ENCODE measurements at places on chromosomes 2 and 18.

DNA sequence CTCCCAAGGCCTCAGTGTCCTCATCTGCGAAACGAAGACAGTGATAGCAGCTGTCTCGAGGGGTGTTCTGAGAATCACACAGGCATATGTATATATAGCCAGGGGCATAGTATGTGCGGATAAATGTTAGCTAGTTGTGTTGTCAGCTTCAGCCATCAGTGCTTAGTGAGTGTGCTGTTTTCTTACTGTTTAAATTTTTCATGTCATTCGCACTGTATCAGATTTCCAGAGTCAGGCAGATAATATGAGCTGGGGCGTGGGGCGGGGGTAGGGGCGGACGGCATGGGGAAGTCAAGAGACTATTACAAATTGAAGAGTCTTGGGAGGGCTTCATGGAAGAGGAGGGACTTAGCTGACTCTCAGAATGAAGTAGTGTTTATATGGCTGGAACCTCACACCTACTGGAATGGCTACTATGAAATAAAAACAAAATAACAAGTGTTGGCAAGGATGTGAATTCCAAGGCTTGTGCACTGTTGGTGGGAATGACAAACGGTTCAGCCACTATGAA, 7.0 kb downstream of the TRAPPC12 start:
- no peak for DNase-seq

- DNase-seq: no peak
Measured at GRCh38 chr2:208437755-208438154, 31.2 kb downstream of the PTH2R start.

GRCh38 chr2:31247711-31248110, 13.8 kb downstream of the EHD3 start:
- no peak for DNase-seq

DNA sequence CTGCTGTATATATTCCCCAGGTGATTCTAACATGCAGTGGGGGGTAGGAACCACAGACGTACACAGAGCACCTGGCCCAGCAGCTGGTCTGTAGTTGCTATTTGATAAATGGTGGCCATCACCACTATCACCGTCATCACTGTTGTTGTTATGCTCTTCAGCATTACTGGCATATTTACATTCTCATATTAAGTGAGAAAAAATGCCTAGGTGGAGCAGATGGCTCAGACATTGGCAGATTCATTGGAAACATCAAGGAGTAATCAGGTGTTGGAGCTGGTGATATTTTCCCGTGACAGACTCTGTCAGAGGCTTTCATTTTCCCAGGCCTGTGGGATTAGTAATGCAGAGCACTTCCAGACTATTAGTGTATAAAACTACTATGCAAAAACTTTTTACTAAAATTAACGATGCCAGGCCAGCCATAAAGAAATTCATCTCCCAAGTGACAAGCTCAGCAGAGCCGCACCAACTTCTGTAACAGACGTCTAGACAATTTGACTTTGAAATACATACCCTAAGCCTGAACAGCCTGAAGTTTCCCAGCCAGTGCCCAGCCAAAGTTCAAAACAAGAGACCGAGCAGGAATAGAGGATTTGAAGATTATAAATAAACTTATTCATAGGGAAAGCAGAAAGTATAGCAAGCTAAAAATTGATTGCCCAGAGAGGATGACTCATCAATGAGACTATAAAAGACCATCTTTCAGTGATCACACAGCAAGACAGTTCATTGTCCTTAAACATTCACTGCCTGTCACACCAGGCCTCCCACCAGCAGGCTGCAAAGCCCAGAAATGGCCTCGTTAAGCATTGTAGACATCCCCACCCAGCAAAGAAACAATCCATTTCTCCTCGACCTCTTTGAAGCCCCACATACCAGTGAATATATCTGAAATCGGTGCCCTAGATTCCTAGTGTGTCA, 247.4 kb upstream of the CHAC2 start:
- DNase-seq: no peak

GRCh38 chr2:15665067-15665942, 73.6 kb downstream of the DDX1 start:
- no peak for DNase-seq

DNA sequence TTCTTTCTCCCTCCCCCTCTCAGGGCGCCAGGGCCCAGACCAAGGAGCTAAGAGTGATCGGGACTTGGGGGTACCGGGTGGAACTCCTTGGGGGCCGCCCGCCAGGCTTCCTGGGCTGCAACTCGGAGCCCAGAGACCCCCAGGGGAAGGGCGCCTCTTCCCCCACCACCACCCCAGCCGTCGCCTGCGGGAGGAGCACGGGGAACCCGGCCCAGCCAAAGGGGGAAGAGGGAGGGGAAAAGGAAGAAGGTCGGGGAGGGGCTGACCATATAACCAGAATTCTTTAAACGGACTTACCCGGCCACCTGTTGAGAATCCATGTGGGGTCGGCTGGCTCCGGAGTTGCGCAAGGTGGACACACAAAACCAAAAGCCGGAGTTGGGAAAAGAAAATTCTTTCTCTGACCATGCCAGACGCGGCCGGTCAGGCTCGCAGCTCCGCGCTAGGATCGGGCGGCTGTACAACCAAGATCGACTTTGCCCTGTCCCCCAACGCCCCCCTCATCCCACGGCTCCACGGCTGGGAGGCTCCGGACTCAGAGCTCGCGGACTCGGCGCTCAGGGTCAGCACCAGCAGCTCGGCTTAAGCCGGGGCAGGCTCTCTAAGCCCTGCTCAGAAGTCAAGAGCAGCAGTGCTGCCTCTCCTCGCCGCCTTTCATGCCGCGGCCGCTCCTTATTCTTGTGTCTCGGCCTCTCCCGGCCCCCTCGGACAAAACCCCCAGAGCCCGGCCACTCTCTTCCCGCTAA, 6.3 kb upstream of the SIX3 start:
- DNase-seq: no peak

- DNase-seq: no peak
Measured at GRCh38 chr2:24521975-24522639, 31.1 kb downstream of the NCOA1 start.

GRCh38 chr2:108377815-108378630, at the start of gene SULT1C4:
TSS of gene SULT1C4 (plus strand) at chr2:108377954. CDS start at chr2:108378338, 384 bp downstream.
- DNase-seq: no peak

DNA sequence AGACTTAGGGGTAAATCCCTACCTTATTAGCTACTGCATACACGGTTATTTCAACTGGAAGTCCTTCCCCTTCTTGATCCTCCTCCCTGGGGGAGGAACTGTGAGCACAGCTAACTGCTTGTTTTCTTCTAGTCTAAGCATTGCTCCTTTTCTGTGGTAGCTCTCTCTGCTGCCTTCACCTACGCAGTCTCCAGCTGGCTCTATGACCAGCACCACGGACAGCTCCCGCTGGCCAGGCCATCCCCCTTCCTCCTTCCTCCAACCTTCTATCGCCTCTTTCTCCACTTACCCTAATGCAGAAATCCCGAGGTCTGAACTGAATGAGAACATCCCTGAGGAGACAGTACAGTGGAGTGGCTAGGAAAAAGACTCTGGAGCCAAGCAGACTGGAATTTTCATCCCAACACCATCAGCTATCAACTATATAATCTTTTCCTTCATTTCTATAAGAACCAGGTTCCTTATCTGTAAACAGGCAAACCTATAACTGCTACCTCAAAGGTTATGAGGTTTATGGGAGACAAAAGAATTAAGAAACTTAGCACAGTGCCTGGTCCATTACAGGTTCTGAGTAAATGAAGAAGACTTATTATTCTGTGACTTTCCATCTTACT, 4.7 kb upstream of the CFAP65 start:
- peak; percentile 25 for DNase-seq

DNA sequence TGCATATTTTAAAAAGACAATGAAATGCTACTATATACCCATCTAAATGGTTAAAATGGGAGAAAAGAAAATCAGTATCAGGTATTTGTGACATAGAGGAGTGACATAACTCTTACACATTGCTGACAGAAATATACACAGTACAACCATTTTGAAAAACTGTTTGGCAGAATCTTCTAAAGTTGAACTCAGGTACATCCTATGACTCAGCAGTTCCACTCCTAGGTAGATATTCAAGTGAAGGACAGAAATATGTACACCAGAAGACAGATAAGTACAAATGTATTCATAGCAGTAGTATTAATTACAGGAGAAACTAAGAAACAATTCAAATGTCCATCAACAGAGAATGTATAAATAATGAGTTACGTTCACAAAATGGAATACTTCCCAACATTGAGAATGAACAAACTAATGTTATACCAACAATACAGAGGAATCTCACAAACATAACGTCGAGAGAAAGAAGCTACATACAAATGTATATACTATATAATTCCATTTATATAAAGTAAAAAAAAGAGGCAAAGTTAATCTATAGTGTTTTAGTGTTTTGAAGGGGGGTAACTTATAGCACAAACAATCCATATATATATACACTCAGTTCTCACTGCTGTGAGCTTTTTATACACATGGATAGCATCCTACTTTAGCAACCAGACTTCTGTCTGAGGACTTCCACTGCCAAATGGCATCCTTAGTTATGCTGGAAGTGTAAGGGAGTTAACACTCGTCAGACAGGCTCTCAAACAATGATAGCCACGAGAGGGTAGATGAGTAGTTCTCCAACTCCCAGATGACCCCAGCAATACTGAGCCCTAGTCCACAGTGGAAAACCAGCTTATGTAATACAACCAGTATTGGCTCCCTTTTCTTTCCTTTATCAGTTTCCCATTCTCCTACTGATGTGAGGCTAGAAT, 172.5 kb downstream of the NBAS start:
- no peak for DNase-seq

GRCh38 chr2:32701806-32702205, 74.0 kb downstream of the TTC27 start:
- DNase-seq: no peak
